ENCODE measurements at places on chromosomes 6 and 20.

DNA sequence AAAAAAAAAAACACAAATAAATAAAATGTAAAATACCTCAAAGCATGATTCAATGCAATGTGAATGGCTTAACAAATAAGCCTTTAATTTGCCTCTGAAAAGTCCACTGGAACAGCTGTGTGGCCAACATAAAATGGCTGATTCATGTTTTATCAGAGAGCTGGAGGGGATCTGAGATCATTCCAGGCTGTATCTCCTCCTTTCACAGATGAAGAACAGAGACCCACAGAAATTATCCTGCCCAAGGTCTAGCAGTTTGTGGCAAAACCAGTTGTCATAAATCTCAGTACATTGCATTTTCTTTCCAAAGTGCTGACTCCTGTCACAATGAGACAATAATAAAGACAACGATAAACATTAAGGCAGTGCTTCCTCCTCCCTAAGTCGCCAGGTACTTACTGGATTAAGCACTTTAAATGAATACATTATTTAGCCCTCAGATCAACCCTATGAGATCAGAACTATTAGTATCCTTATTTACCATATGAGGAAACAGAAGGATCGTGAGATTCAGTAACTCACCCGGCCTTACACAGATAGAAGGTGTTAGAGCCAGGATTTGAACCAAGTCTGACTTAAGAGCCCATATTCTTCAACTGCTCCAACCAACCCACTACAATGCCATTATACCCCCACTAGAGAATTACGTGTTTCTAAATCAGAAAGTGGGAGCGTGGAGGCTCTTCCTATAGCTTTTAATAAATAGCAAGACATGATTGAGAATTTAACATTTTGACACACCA lies 118.3 kb downstream of the KIF13A start:
- no peak for DNase-seq

DNA sequence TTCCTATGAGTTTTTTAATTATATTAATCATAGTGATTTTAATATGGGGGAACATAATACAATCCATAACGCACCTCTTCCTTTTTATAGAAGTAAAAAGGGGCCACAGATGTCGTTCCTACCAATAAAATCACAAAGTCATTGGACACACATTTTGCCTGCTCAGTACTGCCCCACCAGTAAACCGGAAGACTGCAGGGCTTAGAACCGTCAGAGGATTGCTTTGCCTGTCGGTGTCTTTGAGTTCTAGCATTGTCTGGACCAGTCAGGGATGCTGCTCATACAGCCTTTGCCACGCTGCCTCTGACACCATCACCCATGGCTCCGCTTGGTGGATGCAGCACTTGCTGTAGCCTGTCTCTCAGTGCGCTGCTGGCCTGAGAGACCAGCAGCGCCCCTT lies 853.6 kb downstream of the C6orf118 start:
- no peak for DNase-seq

DNA sequence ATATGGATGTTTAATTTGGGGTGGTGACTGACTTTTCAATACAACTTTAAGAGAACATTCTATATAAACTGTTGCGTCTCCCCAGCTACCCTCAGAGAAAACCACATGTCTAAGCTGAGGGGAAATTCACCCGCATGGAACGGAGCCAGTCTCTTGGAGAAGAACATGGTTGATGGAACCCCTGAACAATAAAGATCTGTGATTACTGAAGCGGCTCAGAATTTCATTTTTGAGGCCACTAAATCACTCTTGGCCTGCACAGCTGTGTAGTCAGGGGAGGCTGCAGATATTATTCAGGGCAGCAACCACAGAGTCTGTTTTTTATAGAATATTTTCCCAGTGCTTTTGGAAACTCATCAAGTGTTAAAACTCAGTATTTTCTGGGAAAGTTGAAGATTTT lies 73.8 kb downstream of the EYA4 start:
- no peak for DNase-seq

DNA sequence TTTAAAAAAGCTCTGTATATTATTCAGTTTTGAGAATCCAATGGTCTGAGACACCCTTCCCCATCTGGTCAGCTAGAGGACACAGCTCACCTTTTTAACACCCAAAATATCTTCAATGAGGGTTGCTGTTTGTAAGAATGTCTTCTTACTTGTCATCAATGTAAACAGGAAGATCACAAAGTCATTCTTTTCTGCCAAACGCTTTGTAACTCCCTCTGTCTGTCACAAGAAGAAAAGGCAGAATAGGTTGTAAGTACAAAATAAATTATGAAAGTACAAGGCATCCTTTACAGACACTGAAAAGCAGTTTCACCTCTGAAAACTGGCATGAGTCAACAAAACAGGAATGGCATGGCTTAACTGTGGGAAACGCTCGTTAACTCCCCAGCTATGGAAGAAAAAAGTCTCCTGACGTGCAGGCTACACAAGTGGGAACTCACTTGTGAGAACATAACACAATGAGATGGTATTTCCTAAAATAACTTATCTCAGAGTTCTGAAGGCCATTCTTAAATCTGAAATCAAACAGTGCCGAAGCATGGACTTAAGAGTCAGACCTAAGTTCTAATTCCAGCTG lies 42.7 kb downstream of the TRPC4AP start:
- no peak for DNase-seq

DNA sequence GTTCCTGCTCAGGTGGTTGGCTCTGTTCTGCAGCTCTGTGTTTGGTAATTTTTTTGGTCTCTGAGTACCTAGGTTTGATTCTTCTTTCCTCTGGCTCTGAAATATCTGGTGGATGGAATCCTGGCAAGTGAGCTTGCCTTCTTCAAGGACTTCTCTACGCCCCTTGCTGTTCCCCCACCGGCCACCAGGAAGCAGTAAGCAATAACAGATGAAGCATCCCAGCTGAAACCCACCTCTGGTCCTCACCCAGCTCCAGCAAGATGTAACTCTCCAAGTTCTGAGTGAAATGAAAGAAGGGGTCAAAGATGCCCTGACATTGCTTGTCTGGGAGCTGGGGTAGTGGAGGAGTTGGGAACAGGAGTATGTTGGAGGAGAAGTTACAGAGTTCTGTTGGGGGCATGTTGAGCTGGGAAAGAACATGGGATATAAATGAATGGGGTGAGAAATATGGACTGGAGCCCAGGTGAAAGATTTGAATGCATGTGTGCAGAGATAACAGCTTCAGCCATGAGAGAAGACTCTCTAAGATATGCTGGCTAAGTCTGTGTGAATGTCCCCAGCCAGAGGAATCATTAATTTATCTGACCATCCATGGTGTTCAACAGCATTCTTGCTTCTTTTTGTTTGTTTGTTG lies 51.3 kb upstream of the GLP1R start:
- no peak for DNase-seq

DNA sequence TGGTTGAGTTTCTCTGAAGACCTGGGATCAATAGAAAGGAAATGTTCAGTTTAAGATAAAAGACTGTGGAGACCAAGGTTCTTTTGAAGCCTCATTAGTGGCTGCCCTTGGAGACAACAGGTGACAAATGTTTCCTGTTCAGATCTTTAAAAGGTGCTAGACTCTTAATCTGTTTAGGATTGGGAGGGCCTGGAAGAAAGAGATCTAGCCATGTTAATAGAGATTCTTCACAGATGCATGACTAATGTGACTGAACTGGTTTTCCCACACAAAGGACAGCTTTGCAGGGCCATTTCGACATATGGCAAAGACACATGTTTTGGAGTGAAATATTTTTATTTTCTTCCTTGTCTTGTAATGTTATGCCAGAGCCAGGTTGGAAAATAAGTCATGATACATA lies 82.2 kb downstream of the WDR27 start:
- DNase-seq = no peak

Measured in vagina (tissue), 2 donors.